ENCODE measurements at places on chromosomes 16 and 17. TPM values are rescaled to one million over a fixed set of nuclear protein-coding genes. Genes with fewer than 3 reads are reported as not detected.

The ABCA10 gene
- 4.2 TPM for total RNA-seq

The HLF gene
- total RNA-seq, result 0.12 TPM

The ZFP3 gene
- total RNA-seq, result 1.4 TPM

The CTRB2 gene
- not detected for total RNA-seq

The ACSM2B gene
- not detected for total RNA-seq

The RAD51D gene
- total RNA-seq, result 17.3 TPM

The HBA2 gene
- not detected for total RNA-seq

The ABCC3 gene
- total RNA-seq, result 13.9 TPM

Data from pericardium fibroblast (primary cell).